Stimulated activated CD4-positive, alpha-beta T cell treated with anti-CD3 and anti-CD28 coated beads, Interleukin-15, amount 100 ng/mL, for 1 hour (primary cell): ENCODE measurements at places on chromosomes 3 and 15.

DNA sequence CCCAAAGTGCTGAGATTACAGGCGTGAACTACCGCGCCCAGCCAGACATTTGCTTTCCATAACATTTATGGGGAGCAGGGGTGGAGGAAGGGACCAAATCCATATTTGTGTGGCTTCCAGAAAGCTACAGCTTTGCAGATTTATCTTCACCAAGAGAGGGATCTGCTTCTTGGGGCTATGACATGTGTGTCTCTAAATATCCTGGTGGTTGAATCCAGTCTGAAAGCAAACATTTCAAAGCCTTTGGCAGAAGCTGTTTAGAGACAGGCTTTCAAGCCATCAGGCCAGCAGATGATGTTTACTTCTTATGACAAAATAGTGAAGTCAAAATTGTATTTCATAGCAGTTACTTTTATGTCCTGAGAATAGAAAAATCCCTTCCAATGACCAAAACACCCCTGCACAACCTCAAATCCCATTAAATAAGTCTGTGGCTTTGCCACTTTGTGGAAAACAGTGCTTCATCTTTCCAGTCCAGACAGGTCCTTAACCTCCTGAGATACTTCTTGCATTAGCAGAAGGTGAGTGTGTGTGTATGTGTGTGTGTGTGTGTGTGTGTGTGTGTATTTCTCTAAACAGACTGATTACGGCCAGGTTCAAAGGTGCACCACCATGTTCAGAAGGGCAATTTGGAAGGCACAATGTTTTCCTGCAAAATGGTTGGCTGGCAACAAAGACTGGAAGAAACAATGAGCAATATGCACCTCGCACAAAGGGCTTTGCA, 191.4 kb upstream of the LRIG1 start:
- no peak for DNase-seq

- DNase-seq: no peak
Measured at GRCh38 chr3:155603302-155603701, 141.6 kb downstream of the PLCH1 start.

DNA sequence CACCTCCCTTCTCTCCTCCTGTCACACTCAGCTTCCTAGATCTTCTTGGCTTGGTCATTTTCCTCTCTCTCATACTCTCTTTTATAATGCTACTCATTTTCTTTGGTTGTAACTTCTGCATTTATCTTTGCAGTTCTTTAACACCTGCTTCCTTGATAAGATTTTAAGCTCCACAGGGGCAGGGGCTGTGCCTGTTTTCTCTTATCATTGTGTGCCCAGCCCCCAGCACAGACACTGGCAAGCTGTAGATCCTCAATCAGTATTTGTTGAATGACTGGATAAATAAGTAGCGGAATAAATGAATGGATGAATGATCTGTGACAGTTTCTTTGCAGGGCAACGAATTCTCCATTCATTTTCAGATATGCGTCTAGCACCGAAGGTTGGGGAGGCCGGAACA, 64.3 kb upstream of the MEX3B start:
- no peak for DNase-seq

DNA sequence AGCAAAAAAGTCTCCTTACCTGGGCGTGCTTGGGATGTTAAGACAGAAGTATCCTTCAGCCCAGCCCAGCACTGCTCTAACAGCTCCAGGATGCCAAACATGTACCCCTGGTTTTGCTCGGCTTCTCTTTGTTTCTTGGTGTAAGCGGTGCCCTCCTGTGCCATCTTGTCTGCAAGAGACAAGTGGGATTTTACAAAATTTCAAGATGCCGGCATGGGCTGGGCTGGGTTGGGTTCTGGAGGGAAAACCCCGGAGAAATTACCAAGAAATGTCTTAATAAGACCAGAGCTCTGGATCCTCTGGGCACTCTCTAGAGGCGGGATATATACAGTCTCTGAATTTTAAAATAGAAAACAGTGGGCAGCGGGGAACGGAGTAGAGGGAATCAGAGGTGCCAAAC, 4.6 kb upstream of the SOX14 start:
- DNase-seq: no peak

GRCh38 chr15:63522225-63522578, 17.8 kb downstream of the USP3 start:
- DNase-seq: no peak

GRCh38 chr3:56887402-56888025, 85.8 kb upstream of the ARHGEF3 start:
- no peak for DNase-seq

GRCh38 chr15:25408929-25409328, 29.9 kb downstream of the UBE3A start:
- no peak for DNase-seq

DNA sequence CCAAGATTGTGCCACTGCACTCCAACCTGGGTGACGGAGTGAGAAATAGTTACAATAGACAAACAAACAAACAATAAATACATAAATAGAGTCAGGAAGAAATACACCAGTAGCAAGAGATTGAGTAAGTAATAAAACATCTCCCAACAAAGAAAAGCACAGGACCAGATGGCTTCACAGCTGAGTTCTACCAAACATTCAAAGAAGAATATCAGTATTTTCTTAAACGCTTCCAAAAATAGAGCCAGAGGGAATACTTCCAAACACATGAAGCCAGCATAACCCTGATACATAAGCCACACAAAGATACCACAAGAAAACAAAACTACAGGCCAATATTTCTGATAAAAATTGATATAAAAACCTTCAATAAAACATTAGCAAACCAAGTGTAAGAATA, 30.7 kb upstream of the IGSF10 start:
- DNase-seq: no peak

- no peak for DNase-seq
Measured at GRCh38 chr3:187615630-187616029, 54.6 kb downstream of the SST start.

DNA sequence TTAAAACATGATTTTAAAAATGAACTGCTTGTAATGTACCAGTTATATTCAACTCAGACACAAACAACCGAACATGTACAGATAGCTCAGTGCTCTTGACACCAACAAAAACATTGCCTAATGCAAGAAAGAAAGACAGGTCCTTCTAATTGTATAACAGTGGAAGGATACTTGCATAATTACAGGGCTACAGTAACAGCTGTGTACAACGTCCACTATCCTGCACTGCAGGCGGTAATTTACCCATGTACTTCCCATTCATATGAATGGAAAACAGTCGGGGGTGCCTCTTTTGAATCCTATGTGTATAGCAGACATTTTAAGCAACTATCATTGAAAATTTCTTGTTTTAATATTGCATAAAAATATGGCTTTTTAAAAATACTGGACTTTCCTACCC, 41.1 kb upstream of the PLSCR5 start:
- DNase-seq: no peak

DNA sequence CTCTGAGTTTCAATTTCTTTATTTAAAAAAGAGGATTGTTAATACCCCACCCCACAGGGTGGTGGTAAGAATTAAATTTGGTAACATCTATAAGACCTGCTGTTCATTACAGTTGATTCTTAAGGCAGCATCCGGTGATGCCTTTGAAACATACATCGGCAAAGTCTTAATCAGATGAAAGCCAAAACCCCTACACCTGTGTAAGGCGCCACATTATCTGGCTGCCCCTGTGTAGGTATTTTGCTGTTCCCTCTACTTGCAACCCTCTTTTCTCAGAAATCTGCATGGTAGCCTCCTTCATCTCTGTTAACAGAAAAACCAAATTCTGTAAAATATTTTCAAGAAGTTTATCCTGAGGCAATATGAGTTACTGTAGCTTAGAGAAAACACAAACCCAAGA, 90.0 kb downstream of the ST6GAL1 start:
- no peak for DNase-seq

DNA sequence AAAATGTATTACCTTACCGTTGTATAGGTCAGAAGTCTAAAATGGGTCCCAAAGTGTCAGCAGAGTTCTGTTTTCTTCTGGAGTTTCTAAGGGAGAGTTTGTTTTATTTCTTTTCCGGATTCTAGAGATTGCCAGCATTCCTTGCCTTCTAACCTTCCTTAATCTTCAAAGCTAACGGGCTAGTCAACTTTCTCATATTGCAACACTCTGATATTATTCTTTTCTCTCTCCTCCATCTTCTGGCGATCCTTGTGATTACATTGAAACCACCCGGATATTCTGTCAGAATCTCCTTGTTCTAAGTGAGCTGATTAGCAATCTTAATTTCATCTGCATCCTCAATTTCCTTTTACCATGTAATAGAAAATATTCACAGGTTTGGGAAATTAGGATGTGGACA, 36.2 kb upstream of the AADACL2 start:
- no peak for DNase-seq

GRCh38 chr3:57227930-57228751, 612 bp downstream of the APPL1 start:
- peak; percentile 23 for DNase-seq

DNA sequence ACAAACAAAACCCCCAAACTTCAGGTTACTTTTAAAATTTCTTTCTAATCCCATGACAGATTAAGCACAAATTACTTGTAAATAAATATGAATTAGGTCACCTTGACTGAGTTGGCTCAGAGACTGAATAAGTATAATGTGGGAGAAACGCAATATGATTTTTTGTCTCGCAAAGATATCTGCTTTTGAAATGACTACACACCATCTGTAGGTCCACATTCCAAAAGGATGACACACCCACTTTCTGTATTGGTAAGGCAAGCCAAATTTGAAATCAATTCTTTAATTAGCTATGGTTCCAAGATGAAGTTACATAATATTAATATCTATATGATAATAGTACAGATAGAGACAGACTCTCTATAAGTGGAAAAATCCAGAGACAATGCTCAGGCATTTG, 66.9 kb upstream of the CSPG5 start:
- no peak for DNase-seq

- no peak for DNase-seq
Measured at GRCh38 chr3:119314821-119315220, 20.6 kb downstream of the ARHGAP31 start.

DNA sequence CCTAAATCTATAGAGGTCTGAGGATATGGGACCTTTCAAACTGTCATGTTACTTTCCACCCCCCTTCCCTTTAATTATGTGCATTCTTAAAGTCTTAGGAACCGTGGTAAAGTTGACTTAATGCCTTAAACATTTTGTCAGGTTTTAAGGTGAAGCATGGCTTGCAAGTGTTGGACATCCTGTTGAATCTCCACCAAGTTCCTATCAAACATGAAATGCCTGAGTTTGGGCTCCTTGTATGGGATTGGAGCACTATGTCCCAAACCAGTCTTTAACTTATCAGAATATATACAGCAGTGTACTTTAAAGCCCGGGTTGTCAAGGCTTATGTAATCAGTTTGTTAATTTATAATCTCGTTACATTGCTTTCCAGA, 1.1 kb downstream of the SNRK start:
- no peak for DNase-seq

DNA sequence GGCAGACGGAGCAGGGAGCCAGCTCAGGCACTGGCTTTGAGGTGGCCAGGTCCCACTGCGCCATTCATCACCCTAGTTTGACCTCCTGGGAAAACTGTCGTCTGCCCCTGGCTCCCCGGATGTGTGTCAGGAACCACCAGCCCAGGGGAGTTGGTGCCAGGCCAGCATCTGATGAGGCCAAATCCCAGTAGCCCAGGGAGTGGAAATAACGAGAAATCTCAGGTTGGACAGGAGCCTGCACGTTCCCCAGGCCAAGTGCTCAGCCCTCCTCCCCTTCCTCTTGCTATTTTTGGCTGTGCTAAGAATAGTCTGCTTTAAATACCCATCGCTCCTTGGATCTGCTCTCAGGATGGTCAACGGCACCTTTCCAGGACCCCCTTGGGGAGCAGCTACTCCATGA, 93.1 kb upstream of the RPL32 start:
- no peak for DNase-seq

DNA sequence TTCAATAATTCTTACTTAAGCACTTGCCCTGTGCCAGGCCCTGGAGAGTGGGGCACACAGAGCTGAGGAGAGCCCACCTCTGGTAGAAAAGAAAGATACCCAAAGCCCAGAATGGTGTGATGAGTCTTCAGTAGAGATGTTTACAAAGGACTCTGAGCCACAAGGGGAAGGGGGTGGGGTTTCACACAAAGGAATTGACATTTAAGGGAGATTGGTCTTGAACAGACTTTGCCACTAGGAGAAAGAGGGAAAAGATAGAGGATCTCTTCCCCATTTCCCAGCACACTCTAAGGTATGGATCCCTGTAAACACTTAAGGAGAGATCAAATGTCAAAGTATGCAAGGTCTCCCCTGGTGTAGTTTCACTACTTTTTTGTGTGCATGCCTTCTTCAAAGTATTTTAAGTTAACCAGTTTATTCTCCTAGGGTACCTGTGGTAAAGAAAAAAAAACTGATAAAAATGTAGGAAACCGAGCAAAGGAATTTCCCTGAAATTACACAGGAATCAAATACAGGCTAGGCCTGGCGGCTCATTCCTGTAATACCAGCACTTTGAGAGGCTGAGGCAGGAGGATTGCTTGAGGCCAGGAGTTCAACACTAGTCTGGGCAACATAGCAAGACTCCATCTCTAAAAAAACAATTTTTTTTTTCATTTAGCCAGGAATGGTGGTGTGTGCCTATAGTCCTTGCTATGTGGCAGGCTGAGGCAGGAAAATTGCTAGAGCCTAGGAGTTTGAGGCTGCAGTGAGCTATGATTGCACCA, 117.6 kb upstream of the SKOR1 start:
- DNase-seq: no peak

- peak; percentile 17 for DNase-seq
Measured at GRCh38 chr3:42906070-42906847, at the start of gene ZNF662. Gene ZNF662, plus strand, starts transcription at chr3:42906142. Its CDS starts 1,973 bp downstream, at chr3:42908115.
